ENCODE measurements at places on chromosomes 12 and 14.

DNA sequence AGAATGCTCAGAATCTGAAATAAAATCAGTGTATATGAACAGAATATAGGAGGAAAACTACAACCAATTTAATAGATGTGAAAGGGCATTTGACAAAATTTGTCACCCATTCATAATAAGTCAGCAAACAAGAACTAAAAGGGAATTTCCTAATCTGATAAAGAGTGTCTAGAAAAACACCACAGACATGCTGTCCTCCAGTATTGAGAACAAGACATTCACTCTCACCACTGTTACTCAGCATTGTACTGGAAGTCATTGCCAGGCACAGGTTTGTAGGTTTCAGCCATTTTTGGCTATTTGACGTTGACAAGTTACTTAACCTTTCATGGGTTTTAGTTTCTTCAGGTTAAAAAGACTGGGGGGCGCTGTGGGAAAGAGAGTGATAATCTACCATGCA is 13.2 kb downstream of the EIF2S1 start:
- no peak for DNase-seq

- DNase-seq = no peak
These were observed 56.5 kb upstream of the DLK1 start for GRCh38 chr14:100670017-100670752.

GRCh38 chr14:33670235-33670634 is 280.6 kb downstream of the EGLN3 start:
- DNase-seq = no peak

DNA sequence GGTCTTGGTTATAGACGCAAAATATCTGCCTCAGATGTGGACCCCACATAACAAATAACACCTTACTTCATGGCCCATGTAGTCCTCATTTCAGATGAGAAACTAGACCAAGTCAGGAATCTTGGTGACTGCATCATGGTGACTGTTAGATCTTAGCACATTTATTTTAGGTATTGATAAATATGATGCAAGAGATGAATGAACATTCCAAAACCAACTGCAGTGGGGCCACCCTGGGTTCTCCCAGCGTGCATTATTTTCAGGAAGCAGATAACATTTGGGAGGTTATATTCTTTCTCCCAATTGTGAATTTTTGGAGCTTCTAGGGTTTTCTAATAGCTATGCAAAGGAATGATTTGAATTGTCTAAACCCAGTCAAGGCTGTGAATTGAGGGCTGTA is 55.2 kb upstream of the PTGR2 start:
- no peak for DNase-seq

- DNase-seq = no peak
These were observed 143.5 kb downstream of the SCARB1 start for GRCh38 chr12:124720004-124720680.

GRCh38 chr12:104012331-104012730 is 37.7 kb downstream of the GLT8D2 start:
- DNase-seq = no peak

GRCh38 chr12:2960996-2961616 is 1.9 kb downstream of the TEAD4 start:
- no peak for DNase-seq
